DMS153 (cell line): ENCODE measurements at places on chromosomes 7 and 10.

DNA sequence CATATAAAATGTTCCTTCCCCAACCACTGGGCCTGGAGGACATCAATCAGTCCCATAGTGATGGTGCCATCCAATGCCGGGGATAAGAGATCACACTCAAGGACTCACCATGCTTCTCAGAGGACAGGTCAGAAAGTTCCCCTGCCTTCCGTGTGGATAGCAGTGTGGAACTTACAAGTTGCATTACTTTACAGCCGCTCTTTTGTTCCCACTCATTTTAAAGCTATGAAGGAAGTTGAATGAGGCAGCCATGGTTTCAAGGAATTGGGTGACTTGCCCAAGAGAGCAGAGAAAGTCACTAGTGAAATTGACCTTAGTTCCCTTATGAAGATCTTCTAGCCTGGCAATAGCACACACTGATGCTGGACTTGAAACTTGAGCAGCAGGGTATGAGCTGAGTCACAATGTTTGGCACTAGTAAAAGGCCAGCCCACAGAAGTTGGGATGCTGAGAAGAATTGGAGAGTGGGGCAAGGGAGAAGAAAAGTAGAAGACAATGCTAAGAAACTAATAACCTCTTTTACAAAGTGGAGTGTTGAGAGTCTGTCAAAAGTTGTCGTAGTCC, 78.7 kb downstream of the CXCL12 start:
- no peak for DNase-seq

- no peak for DNase-seq
Observed at GRCh38 chr10:124517461-124517860, 55.8 kb downstream of the LHPP start.

- no peak for DNase-seq
Observed at GRCh38 chr7:584122-584465, 64.4 kb upstream of the PDGFA start.

- no peak for DNase-seq
Observed at GRCh38 chr7:142188846-142189245, 69.0 kb downstream of the PRSS58 start.

- DNase-seq = no peak
Observed at GRCh38 chr7:85133560-85133959, 53.3 kb downstream of the SEMA3D start.

- peak; percentile 22 for DNase-seq
Observed at GRCh38 chr7:2162959-2163358, 69.8 kb downstream of the MAD1L1 start.

DNA sequence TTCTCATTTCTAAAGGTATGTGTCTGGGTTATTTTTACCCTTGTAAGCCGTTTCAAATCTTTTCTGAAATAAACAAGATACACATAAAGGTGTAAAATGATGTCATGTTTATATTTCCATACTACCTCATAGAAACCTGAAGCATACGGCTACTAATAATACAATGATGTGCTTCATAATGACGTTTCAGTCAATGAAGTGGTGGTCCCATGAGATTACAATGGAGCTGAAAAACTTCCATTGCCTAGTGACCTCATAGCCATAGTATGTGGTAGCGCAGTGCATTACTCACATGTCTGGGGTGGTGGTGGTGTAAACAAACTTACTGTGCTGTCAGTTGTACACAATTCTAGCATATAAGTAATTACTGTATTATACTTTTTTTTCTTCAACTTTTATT, 24.9 kb downstream of the EPDR1 start:
- DNase-seq = no peak

GRCh38 chr7:150958062-150958552, 20.0 kb downstream of the KCNH2 start:
- DNase-seq = no peak

DNA sequence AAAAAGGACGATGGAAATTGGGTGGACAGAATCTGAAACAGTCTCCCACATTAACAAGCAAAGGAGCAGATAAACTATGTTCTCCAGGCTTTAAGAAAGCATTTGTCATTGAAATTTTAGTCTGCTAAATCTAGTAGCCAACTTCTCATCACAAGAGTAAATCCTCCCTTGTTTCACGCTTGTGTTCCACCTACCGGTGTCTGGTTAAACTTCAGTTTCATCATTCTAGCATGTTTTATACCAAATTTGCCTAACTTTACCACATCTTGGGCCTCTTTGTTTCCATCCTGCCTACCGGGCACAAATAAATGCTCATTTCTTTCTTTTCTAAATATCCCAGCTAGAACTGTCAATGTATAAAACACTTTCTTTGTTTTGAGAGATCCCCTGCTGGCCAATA, 5.8 kb downstream of the LIPA start:
- DNase-seq = no peak

- DNase-seq = no peak
Observed at GRCh38 chr7:45007571-45008328, 7.7 kb downstream of the CCM2 start.

DNA sequence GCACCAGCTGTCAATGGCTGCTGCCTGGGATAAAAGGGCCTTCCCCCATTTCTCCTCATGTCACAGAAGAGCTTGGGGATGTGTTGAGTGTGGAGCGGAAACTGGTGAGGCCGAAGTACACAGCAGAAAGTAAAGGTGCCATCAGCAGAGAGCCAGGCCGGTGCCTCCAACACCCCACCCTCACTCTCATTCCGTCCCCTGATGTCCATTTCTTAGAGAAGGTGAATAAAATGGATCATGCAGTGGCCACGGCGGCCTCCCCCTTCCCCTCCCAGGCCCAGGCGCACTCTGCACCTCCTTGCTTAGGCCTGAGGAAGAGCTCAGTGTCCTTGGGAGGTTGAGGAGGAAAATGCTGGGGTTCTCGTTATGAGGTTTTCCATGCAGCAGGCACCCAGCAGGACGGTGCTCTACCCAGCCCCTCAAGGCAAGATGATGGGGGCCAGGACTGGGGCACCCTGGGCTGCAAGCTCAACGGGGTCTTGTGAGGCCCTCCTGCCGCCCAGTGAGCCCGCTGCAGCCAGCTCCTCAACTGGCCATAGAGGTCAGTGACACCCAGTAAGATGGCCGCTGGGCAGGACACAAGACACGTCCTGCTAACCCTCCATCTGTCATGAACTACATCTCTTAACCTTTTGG, 163.9 kb downstream of the ADARB2 start:
- no peak for DNase-seq

DNA sequence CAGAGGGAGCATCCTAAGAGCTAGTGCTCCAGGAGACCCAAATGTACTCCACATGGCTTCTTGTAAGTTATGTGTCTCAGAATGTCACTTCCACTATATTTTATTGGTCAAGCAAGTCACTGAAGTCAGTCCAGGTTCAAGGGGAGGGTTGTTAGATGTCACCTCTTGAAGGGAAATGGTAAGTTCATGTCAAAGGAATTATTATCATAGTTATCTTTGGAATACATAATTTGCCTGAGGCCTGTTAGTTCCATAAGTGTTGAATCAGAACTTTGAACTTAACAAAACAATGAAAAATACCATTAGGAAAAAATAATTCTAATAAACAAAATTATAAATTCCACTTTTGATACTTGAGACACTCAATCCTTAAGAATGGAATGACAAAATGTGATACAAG, 30.6 kb downstream of the STAM start:
- DNase-seq = no peak

DNA sequence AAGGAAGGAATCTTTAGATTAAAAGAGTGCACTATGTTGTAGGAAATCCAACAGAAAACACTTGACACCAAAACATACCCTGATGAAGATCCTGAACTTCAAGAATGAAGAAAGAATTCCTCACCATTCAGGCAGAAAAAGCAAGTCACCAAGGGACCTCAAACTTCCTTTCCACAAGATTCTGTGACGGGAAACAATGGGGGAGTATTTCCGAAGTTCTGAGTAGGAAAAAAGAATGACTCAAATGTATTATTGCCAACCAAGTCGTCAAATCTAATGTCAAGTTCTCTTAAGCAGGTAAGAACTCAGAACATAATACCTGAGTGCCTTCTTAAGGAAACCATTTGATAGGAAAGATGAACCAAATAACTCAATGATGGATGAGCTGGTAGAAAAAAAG, 44.7 kb upstream of the MTURN start:
- DNase-seq = no peak

GRCh38 chr10:79051766-79052165, 17.0 kb upstream of the ZMIZ1 start:
- DNase-seq = no peak

- no peak for DNase-seq
Observed at GRCh38 chr10:23015021-23015707, 80.2 kb upstream of the MSRB2 start.

DNA sequence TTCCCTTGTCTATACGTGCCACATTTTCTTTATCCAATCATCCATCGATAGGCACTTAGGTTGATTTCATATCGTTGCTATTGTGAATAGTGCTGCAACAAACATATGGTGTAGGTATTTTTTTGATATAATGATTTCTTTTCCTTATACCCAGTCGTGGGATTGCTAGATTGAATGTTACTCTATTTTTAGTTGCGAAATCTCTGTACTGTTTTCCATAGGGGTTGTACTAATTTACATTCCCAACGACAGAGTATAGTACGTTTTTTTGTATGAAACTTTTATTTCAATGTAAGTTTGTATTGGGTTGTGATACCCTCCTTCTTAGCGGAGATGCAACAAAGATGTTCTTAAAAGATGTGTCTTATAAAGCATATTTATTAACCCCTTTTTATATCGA, 30.0 kb downstream of the AKR1B1 start:
- DNase-seq = no peak

DNA sequence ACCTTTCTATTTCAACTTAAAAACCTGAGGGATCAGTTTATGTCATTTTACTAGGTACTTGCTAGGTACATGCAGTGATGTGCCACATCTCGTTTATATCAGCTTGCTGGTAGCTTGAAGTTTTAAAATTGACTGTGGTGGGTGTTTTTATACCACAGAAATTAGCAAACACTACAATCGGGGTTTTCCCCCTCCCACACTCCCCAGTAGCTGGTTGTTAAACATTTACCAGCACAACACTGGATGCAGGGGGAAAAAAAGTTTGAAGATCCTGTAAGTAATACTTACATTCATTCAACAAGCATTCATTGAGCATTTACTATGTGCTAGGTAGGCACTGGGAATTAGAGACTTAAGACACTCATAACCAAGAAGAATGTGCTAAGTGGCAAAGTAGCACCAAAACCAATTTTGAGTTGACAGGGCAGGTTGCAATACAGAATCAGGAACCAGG, 32.6 kb downstream of the USP6NL start:
- no peak for DNase-seq

DNA sequence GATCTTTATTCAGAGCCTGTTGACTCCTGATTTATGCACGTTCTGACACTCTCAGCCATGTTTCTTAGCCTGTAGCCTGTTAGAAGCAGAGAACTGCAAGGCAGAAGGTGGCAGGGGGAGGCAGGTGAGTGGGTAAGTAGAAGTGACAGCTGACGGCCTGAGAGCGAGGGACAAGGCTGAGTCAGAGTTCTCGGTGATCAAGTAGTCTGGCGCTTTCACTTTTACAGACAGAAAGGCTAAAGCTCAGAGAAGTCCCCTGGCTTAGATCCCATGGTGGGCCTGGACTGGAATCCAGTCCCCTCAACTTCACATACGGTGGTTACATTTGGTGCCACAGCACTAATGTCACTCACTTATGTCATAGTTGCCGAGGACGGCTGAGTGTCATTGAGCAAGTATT, 139.0 kb downstream of the TACC2 start:
- DNase-seq = no peak

GRCh38 chr7:106597751-106598546, 63.0 kb downstream of the CCDC71L start:
- DNase-seq = no peak

DNA sequence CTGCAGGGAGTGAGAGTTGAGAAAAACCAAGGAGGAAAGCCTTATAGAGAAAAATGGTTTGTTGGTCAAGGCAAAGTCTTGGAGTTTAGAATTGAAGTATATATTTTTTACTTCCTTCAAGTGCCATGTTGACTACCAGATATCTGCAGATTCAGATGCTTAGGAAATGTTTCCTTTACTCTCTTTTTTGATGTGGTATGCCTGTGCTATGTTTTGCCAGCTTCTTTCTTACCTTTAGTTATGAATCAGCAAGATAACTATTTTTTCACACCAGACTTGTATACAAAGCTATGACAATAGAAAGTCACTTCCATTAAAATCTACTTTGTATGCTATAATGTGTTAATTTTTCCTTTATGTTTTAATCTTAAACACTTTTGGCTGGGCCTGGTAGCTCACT, 3.6 kb downstream of the R3HCC1L start:
- no peak for DNase-seq

DNA sequence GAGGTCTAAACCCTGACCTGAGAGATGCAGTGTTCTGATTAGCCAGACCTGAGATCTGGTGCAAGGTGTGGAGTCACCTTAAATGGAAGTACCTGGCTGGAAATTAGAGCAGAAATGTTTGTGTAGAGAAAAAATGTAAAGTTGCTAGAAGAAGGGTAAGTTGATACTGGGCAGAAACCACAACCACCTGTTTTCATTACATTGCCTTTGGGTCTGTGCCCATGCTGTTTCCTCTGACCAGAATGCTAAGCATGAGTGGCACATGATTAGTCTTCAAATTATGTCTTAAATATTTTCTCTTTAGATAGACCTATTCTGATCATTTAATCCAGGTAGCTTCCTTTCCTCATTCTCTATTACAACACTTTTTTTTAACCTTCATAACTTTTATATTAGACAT, 69.0 kb downstream of the CASD1 start:
- no peak for DNase-seq

GRCh38 chr10:44965651-44966097, 6.1 kb downstream of the RASSF4 start:
- DNase-seq = no peak

- DNase-seq = no peak
Observed at GRCh38 chr7:81211934-81212320, 293.1 kb upstream of the SEMA3C start.

DNA sequence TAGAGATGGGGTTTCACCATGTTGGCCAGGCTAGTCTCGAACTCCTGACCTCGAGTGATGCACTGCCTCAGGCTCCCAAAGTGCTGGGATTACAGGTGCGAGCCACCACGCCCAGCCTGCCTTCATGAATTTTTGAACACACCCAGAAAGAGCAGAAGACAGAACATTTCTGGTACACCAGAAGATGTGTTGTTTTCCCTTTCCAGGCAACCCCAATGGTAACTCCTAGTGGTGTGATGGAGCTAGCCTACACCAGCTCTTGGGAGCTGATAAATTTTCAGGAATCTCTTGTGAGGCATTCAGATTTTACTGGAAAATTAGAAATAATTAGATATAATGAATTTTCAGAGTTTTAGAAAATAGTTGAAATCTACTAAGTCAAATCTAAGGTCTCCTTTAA, 904 bp upstream of the CCDC7 start:
- no peak for DNase-seq

DNA sequence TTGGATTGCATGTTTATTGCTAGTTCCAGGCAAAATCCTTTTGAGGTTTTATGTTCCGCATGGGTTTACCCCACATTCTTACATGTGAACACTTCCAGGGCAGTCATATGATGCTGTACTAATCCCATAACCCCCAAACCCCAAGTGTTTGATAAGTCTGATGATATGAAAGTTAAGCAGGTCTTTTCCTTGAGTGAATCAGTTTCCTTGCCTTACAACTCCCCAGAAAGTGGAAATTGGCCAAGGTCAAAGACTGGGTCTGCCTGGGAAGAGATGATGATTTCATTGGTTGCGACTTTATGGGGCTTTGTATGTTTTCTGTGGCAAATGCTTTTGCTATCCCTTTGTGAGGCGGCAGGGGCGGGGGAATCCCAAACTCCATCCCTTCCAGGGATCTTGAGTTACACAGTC, 24.7 kb downstream of the AFAP1L2 start:
- no peak for DNase-seq

- DNase-seq = no peak
Observed at GRCh38 chr7:73681031-73681430, 2.2 kb downstream of the DNAJC30 start.

GRCh38 chr10:74620626-74621025, 205.8 kb upstream of the KAT6B start:
- no peak for DNase-seq

GRCh38 chr7:5533821-5534367, 110.3 kb upstream of the TNRC18 start:
- DNase-seq = no peak
